ENCODE measurements at places on chromosomes 5 and 9. TPM values are rescaled to one million over a fixed set of nuclear protein-coding genes. Genes with fewer than 3 reads are reported as not detected.

- no peak overlapping the region for H3K27ac ChIP-seq
- no peaks in the 10 kb centered on the region for H3K27me3 ChIP-seq
- H3K4me3 ChIP-seq: no peak overlapping the region
- DNase-seq: no peak
- H3K4me1 ChIP-seq: no peaks in the 10 kb centered on the region
- H3K36me3 ChIP-seq: no peaks in the 10 kb centered on the region
Observed at GRCh38 chr9:120683150-120683549, 31.1 kb downstream of the MEGF9 start.

GRCh38 chr5:149434162-149435014 lies 55.3 kb upstream of the IL17B start:
- DNase-seq: peak; percentile 52
- H3K27ac ChIP-seq: no peak overlapping the region
- peaks cover 6% of the 10 kb centered on the region for H3K4me1 ChIP-seq
- peaks cover 6% of the 10 kb centered on the region for H3K27me3 ChIP-seq
- no peaks in the 10 kb centered on the region for H3K36me3 ChIP-seq
- H3K4me3 ChIP-seq: no peak overlapping the region

- no peaks in the 10 kb centered on the region for H3K36me3 ChIP-seq
- peaks cover 7% of the 10 kb centered on the region for H3K27me3 ChIP-seq
- DNase-seq: no peak
- H3K27ac ChIP-seq: no peak overlapping the region
- peaks cover 19% of the 10 kb centered on the region for H3K4me1 ChIP-seq
Observed at GRCh38 chr9:98804083-98804482, 3.4 kb upstream of the GALNT12 start.

DNA sequence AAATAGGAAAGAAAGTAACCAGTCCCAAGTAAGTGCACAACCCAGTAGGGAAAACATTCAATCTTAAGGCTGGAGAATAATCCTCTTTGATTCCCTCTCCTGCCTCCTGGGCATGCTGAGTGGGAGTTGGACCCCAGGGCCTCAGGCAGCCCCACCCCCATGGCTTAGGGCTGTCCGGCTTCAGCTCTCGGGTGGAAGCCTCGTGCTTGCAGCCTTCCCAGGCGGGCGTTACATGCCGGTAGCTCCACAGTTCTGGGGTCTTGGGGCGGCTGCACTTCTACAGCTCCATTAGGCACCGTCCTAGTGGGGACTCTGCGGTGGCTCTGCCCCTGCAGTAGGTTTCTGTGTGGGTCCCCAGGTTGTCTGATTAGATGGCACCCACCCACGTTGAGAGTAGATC lies 10.1 kb downstream of the GLIPR2 start:
- H3K27ac ChIP-seq: no peak overlapping the region
- peaks cover 18% of the 10 kb centered on the region for H3K36me3 ChIP-seq
- no peaks in the 10 kb centered on the region for H3K27me3 ChIP-seq
- H3K4me3 ChIP-seq: no peak overlapping the region
- no peak for DNase-seq
- H3K4me1 ChIP-seq: peaks cover 93% of the 10 kb centered on the region

DNA sequence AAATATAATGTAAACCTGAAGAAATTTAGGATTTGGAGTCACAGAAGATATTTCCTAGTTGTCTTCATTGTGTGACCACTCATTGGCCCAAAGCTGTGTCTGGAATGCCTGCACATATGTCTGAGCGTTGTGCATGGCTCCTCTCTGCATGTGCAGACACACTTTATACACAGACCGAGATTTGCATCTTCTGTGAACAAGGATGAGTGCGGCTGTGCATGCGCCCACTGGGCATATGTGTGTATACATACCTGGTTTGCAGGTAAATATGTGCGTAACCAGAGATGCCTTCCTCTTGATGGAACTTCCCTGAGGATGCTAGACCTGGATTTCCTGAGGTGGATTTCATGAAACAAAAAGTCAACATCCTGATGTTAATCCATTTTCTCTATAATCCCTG lies 19.1 kb downstream of the PHF2 start:
- H3K4me1 ChIP-seq: peaks cover 47% of the 10 kb centered on the region
- DNase-seq: no peak
- no peaks in the 10 kb centered on the region for H3K27me3 ChIP-seq

DNA sequence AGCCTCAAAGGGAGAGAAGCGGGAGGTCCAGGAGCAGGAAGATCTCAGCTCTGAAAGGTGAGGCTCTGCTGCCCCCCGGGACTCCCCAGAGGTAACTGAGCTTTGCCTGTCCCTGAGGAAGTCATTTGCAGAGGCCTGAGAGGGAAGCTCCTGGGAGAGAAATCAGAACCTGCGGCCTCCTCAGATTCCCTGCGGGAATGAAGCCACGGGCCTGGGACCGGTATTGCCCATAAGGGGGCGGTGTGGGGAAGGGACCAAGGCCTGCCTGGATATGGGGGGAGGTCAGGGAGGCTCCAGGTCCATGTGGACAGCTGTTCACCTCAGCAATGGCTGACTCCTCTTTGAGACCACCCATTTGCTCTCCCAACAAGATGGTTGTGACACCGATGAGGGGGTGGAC lies 1.3 kb downstream of the SPATA31E1 start:
- H3K27me3 ChIP-seq: peaks cover 7% of the 10 kb centered on the region
- peaks cover 7% of the 10 kb centered on the region for H3K4me1 ChIP-seq
- no peak for DNase-seq
- H3K36me3 ChIP-seq: no peaks in the 10 kb centered on the region
- H3K27ac ChIP-seq: no peak overlapping the region
- H3K4me3 ChIP-seq: no peak overlapping the region

- H3K27ac ChIP-seq: no peak overlapping the region
- no peaks in the 10 kb centered on the region for H3K36me3 ChIP-seq
- no peaks in the 10 kb centered on the region for H3K4me1 ChIP-seq
- H3K4me3 ChIP-seq: no peak overlapping the region
- DNase-seq: no peak
- H3K27me3 ChIP-seq: no peaks in the 10 kb centered on the region
Observed at GRCh38 chr9:70924895-70925547, 196.4 kb downstream of the TRPM3 start.

- no peaks in the 10 kb centered on the region for H3K4me1 ChIP-seq
- DNase-seq: no peak
- no peaks in the 10 kb centered on the region for H3K27me3 ChIP-seq
- H3K36me3 ChIP-seq: peaks cover 2% of the 10 kb centered on the region
- H3K4me3 ChIP-seq: no peak overlapping the region
Observed at GRCh38 chr5:19584131-19584530, 403.9 kb downstream of the CDH18 start.

GRCh38 chr5:9713356-9713755 lies 83.2 kb upstream of the TAS2R1 start:
- no peak overlapping the region for H3K4me3 ChIP-seq
- H3K27ac ChIP-seq: no peak overlapping the region
- H3K4me1 ChIP-seq: no peaks in the 10 kb centered on the region
- H3K27me3 ChIP-seq: no peaks in the 10 kb centered on the region
- no peaks in the 10 kb centered on the region for H3K36me3 ChIP-seq
- DNase-seq: no peak

- no peak for DNase-seq
- no peak overlapping the region for H3K27ac ChIP-seq
- H3K36me3 ChIP-seq: no peaks in the 10 kb centered on the region
- no peaks in the 10 kb centered on the region for H3K4me1 ChIP-seq
- H3K4me3 ChIP-seq: no peak overlapping the region
- H3K27me3 ChIP-seq: no peaks in the 10 kb centered on the region
Observed at GRCh38 chr5:139050432-139050831, 147.7 kb downstream of the SIL1 start.

The GCNT4 gene
- total RNA-seq: 3.2 TPM

The RPL37 gene
- total RNA-seq: 2,043 TPM

Measured in activated T-cell treated with anti-CD3 and anti-CD28 coated beads, Interleukin-2, amount 50 U/mL, for 72 hours (primary cell).